ENCODE measurements at places on chromosomes 1 and 21.

DNA sequence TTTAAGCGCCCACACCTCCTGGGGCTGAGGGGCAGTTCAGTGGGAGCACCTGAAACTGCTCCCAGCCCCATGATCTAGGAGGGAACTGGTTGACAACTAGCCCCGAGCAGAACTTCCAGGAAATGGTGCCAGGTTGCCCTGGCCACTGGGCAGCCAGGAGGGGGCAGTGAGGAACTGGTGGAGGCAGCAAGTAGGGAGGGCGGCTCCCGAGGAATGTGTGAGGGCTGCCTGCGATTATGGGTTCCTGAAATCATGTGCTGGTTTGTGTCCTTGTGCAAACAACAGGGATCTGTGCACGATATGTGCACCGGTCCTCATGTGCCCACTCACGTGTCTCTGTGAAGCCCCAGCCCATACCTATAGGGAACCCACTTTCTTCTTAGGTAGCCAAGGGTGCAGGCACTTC is 9.9 kb downstream of the GPR3 start:
- DNase-seq: peak; percentile 69

DNA sequence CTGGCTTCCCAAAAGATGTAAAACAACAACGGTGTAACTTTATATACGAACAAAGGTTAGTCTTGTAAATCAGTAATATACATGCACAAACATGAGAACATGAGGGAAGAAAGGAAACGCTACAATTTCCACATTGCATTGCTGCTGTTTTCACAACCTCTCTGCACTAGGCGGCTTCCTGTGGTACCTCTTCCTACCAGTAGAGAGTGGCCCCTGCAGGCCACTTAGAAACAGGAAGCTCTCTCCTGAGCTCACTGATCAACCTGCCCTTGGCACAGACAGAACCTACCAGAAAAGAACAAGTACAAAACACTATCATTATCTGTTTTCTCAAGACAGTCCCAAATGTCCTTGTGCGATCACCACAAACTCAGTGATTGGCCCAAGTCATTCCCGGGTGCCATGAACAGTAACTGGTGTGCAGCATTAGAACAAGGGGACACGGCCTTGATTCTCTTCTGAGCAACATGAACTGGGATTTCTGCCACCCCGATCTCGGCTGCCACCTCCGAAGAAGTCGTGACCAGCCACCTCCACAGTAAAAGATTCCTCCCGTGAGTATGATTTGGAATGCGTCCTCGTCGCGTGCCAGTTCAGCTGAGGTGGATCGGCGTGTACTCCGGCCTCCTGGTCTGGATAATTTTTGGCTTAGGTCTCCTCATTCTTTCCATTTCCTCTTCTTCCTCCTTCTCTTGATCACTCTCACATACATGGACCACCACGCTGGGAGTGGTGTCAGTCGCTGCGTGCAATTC is 5.7 kb upstream of the KCNE1 start:
- DNase-seq: no peak

- no peak for DNase-seq
Measured at GRCh38 chr1:57959531-57960241, 535.8 kb upstream of the DAB1 start.

- DNase-seq: no peak
Measured at GRCh38 chr1:227748496-227749182, 13.4 kb downstream of the SNAP47 start.

GRCh38 chr1:18100491-18101063 is 7.0 kb upstream of the IGSF21 start:
- DNase-seq: peak; percentile 67

DNA sequence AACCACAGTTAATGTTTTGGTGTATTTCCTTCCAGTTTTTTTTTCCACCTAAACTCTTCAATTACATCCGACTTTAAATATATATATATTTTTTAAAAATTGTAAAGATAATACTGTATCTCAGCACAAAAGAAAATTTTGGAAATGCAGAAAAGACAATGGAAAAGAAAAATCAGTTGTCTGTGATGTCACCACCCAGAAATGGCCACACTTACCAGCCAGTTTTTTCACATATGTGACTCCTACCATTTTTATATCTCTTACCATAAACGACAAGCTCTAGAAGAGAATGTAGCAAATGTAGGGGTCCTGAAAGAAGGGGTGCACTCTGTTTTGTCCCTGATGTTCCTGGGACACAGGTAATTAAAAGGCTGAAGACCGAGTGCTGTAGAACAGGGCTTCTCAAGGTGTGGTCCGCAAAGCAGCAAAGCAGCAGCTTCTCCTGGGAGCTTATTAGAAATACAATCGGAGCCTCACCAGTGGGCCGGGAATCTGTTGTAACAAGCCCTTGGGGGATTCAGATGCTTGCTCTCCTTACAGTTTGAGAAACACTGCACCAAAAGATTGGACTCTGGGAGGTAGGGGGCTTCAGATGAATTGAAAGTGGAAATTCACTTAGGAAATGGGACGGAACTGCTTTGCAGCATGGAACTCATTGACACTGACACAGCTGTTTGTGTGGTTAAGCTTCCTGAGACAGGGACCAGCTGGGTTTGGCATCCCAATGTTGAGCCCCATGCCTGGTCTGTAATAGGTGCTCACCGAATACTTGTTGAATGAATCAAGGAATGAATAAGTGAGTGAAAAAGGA is 44.1 kb downstream of the ALPL start:
- no peak for DNase-seq

DNA sequence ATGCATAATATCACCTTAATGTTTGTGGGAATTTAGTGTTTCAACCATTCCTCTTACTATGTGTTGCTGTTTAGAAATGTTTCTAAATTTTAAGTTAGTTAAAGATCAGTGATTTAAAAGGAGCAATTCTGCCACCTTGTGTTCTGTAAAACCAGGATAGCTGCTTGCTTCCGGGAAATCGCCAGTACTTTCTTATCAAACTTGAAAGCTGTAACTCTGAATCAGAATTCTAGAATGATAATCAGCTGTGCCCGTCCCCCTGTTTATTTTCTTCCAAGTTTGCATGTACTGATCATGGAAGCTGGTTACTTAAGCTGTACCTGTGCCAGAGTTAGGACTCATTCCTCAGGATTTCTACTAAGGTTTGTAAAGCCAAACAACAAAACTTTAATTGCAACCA is 656.4 kb downstream of the LTN1 start:
- peak; percentile 73 for DNase-seq

GRCh38 chr21:25967901-25968438 is 202.6 kb downstream of the APP start:
- no peak for DNase-seq

- DNase-seq: no peak
Measured at GRCh38 chr1:170765279-170765678, 101.3 kb downstream of the PRRX1 start.

DNA sequence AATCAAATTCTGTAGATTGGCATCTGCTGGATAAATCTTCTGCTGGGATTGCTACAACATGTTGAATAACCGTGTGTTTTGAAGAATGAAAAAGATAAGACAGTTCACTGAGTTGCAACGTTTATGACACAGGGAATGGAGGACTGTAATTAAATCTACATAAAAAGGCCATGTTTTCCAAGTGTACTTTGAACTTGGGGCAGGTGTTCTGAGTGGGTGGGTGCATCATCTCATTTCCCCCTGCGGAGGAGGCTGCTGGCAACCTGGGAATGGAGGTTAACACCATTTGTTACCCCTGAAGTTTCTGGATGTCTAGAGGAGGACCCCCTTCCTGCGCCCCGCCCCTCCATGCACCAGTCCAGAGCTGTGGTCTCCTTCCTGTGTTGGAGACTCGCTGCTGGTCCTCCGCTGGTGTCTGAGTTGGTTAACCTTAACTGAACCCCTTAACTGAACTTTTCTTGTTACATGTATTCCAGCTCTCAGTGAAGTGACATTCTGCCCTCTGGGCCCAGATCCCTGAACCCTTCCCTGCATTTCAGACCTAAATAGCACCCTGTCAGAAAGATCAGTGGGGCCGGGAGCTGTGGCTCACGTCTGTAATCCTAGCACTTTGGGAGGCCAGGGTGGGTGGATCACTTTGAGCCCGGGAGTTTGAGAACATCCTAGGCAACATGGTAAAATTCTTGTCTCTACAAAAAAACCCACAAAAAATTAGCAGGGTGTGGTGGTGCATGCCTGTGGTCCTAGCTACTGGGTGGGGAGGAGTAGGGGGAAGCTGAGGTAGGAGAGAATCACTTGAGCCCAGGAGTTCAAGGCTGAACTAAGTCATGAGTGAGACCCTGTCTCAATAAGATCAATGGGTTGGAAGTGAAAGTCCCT is 31.8 kb downstream of the UCK2 start:
- DNase-seq: no peak

DNA sequence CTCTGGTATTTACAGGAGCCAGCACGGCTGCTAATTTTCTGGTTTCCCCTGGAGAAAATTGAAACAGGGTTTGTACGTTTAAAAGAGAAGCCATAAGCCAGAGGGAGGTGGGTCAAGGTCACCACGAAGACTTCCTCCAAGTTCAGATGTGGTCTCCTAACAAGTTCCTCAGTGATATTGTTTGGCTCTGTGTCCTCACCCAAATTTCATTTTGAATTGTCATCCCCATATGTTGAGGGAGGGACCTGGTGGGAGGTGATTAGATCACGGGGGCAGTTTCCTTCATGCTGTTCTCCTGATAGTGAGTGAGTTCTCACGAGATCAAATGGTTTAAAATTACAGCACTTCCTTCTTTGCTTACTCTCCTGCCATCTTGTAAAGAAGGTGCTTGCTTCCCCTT is 295.4 kb upstream of the DAB1 start:
- no peak for DNase-seq

- no peak for DNase-seq
Measured at GRCh38 chr1:175750366-175751071, 7.1 kb upstream of the TNR start.

GRCh38 chr1:43711524-43712386 is 4.4 kb downstream of the ST3GAL3 start:
- DNase-seq: no peak

GRCh38 chr1:99180915-99181314 is 83.4 kb upstream of the PLPPR4 start:
- no peak for DNase-seq

- DNase-seq: no peak
Measured at GRCh38 chr1:20403423-20404145, 82.4 kb downstream of the CAMK2N1 start.

GRCh38 chr1:5974631-5975030 is 17.6 kb downstream of the NPHP4 start:
- DNase-seq: no peak

DNA sequence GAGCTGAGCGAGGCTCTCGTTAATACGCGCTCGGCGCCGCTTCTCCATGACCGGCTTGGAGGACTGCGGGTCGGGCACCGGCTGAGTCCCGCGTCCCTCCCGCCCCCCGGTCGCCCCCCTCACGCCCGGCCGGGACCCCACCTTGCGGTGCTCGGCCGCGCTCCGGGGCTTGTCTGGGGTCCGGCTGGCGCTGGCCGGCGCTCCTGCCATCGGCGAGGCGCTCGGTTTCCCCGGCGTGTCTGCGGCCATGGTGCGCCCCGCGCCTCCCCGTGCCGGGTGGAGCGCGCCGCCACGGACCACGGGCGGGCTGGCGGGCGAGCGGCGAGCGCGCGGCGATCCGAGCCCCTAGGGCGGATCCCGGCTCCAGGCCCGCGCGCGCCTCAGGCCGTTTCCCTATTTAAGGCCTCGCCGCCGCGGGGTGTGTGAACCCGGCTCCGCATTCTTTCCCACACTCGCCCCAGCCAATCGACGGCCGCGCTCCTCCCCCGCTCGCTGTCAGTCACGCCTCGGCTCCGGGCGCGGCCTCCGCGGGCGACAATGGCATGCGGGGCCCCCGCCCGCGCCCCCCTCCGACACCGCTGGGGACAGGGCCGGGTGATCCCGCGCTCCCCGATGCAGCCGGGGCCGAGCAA is at the start of gene HES4:
Gene HES4 (minus strand): TSS at position 373 of the 632 bp plus-strand sequence. CDS start 124 bp downstream, at position 249.
- peak; percentile 82 for DNase-seq

GRCh38 chr1:67597336-67597735 is 87.7 kb upstream of the GADD45A start:
- no peak for DNase-seq

- DNase-seq: peak; percentile 40
Measured at GRCh38 chr1:22039594-22040285, 12.8 kb upstream of the CDC42 start.

- DNase-seq: no peak
Measured at GRCh38 chr1:208542309-208542708, 298.1 kb upstream of the PLXNA2 start.

GRCh38 chr1:203526130-203526529 is 32.2 kb downstream of the OPTC start:
- no peak for DNase-seq

DNA sequence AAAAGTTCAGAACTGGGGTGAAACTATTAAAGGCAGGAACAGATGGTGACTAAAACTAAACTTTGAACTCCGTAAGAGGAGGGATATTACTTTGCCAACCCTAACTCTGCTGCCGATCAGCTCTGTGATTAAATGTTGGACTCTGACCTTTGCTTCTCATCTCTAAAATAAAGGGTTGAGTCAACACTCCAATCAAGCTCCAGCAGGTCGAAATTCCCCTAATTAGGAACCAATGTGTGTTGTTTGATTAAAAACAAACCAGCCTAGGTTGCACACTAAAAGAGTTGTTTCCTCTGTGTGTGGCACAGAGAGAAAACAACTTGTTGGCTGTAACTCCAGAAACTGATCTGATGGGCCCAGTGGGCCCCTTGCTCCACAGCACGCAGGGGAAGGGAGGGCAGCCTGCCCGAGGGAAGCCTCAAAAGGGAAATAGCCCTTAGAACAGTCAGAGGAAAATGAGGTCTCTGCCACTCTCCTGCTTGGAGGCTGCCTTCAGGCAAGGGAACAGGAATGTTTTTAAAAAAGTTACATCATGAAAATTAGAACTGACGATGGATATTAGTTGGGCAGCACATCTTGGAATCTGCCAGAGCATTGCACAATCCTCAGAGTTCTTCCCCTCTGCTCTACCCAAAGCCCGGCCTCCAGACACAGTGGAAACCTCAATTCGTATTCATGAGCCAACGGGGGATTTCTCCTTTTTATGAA is 69.3 kb downstream of the KCTD3 start:
- DNase-seq: no peak

- DNase-seq: no peak
Measured at GRCh38 chr1:198798923-198799386, 160.1 kb downstream of the PTPRC start.

GRCh38 chr1:233328142-233328921 is 808 bp downstream of the MAP3K21 start:
- peak; percentile 28 for DNase-seq

DNA sequence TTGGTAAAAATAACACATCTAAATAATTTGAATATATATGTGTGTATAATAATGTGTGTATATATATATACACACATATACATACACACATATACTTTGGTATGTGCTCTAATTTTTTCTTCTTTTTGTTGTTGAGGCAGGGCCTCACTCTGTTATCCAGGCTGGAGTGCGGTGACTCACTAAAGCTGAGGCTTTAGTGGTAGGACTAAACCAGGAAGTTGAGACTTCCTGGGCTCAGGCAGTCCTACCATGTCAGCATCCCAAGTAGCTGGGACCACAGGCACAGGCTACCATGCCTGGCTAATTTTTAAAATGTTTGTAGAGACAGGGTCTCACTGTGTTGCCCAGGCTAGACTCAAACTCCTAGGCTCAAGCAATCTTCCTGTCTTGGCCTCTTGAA is 46.7 kb upstream of the CXADR start:
- DNase-seq: no peak

Measured in head of caudate nucleus (tissue), 42 donors.